Prostate gland (tissue), 2 donors: ENCODE measurements at places on chromosomes 12 and 14. TPM values are rescaled to one million over a fixed set of nuclear protein-coding genes. Genes with fewer than 3 reads are reported as not detected.

RHOJ gene
- 6.6 TPM for total RNA-seq

DNA sequence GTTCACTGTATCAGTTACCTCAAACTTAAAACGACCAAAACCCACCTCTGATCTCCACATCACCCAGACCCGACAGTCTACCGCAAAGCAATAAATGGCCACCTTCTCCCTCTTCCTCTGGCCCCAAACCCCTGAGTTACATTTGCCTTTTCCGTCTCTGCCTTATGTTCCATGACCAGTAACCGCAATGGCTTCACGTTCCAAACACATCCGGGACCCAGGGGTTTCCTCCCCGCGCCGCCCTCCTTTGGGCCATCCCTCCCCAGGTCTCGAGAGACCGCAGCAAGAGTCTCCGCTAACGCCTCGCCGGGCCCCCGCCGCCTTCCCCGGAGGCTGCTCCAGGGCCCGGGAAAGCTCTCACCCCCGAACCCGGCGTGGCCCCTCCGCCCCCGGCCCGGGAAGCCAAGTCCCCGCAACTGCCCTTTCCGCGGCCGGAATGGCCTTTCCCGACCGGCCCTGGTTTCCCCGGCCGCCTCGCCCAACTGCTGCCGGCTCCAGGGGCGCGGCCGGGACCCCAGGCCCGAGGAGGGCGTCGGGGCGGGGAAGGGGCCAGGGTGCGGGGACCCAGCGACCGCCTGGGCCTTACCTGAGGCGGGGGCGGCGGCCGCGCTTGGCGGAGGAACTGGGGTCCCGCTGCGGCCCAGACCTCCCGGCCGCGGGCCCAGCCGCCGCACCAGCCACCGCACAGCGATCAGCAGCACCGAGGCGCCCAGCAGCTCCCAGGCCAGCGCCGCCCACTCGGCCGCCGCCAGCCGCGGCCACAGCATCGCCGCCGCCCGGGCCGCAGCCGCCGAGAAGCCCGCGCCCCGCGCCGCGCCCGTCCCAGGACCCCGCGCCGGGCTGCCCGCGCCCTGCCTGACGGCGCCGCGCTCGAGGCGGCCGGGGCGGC lies at the start of gene ANKLE2:
ANKLE2 (minus strand) TSS at position 801 of the 889 bp plus-strand sequence; CDS start at position 767, 34 bp downstream.
- H3K4me3 ChIP-seq: peak within 1 kb of the TSS; percentile 90
- DNase-seq: no peak
- H3K27ac ChIP-seq: peak within 1 kb of the TSS; percentile 89
- H3K4me1 ChIP-seq: peaks cover 4% of the 10 kb centered on the region
- no peaks in the 10 kb centered on the region for H3K36me3 ChIP-seq
- H3K27me3 ChIP-seq: no peaks in the 10 kb centered on the region

ACRBP gene
- total RNA-seq: 2.3 TPM

- no peak for DNase-seq
- H3K36me3 ChIP-seq: peaks cover 12% of the 10 kb centered on the region
- H3K27ac ChIP-seq: peak overlapping the region; percentile 30
- H3K4me3 ChIP-seq: no peak overlapping the region
- no peaks in the 10 kb centered on the region for H3K4me1 ChIP-seq
Measured at GRCh38 chr12:124432376-124432775, 135.0 kb downstream of the NCOR2 start.
